ENCODE measurements at places on chromosomes 2 and 18. TPM values are rescaled to one million over a fixed set of nuclear protein-coding genes. Genes with fewer than 3 reads are reported as not detected.

GRCh38 chr2:186399082-186399644 is 86.9 kb upstream of the ZC3H15 start:
- DNase-seq = no peak

- no peak for DNase-seq
Measured at GRCh38 chr2:11158916-11159573, 3.8 kb downstream of the SLC66A3 start.

GRCh38 chr2:161283926-161284325 is 24.3 kb upstream of the PSMD14 start:
- DNase-seq = no peak

GRCh38 chr2:52340171-52340570 is 1308.2 kb upstream of the NRXN1 start:
- no peak for DNase-seq

GRCh38 chr2:157760949-157761348 is 115.2 kb downstream of the ACVR1 start:
- DNase-seq = no peak

GRCh38 chr2:129796225-129796624 is 183.2 kb upstream of the RAB6C start:
- no peak for DNase-seq

DNA sequence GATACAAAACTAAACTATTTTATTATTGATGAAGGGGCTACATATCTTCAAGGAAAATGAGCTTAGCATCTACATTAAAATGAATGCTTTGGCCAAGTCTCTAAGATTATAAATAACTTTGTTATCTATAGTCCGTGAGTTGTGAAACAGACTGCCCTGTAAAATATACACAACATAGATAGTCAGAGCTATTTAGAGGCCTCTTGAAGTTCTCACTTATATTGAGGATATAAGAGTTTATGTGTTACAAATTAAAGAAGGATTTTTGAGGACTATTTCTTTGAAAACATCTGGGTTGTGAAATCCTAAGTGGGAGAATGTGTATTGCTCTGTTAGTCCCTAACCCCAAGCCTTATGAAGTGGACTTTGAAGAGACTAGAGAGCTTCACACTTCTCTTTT is 292.0 kb upstream of the CDH2 start:
- DNase-seq = no peak

DNA sequence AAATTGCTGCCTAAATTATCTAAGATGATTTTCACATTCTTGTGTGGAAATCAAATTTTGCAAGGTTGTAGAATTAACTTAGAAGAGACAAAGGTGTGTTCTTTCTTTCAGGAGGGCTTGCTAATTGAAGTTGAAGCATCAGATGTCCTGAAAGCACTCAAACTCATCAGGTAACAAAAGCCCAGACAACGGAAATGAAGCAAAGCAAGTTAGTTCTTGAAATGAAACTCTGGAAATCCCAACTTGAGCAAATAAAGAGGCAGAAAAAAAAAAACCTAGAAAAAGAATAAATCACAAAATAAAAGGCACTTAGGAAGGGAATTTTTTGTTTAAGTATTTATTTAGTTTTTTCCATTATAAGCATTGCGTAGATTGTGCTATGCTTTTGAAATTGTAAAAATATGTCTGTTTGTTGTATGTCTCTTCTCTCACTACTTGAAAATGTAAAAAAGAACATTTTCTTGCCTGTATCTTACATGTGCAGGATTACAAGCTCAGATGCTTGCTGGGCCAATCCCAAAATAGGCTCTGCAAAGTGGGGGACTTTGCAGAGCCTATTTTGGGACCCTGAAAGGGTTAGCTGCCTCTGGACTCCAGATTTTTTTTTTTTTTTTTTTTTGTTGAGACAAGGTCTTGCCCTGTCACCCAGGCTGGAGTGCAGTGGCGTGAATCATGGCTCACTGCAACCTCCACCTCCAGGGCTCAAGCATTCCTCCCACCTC is 46.7 kb downstream of the FAM161A start:
- no peak for DNase-seq

GRCh38 chr18:39486268-39486667 is 1920.7 kb upstream of the CELF4 start:
- no peak for DNase-seq

- no peak for DNase-seq
Measured at GRCh38 chr2:20674974-20675679, 8.2 kb downstream of the GDF7 start.

GRCh38 chr2:176173567-176174381 is 14.7 kb upstream of the HOXD1 start:
- no peak for DNase-seq

- no peak for DNase-seq
Measured at GRCh38 chr2:205776139-205776538, 93.8 kb downstream of the NRP2 start.

Gene STK16
- 33.3 TPM for polyA plus RNA-seq

Gene INSIG2
- 40.5 TPM for polyA plus RNA-seq

Gene EGR4
- 0.08 TPM for polyA plus RNA-seq

Gene SNX17
- polyA plus RNA-seq = 99.8 TPM

All from left lung (tissue), 14 donors.